Activated naive CD4-positive, alpha-beta T cell treated with anti-CD3 and anti-CD28 coated beads for 36 hours (primary cell): ENCODE measurements at places on chromosomes 13 and 19.

DNA sequence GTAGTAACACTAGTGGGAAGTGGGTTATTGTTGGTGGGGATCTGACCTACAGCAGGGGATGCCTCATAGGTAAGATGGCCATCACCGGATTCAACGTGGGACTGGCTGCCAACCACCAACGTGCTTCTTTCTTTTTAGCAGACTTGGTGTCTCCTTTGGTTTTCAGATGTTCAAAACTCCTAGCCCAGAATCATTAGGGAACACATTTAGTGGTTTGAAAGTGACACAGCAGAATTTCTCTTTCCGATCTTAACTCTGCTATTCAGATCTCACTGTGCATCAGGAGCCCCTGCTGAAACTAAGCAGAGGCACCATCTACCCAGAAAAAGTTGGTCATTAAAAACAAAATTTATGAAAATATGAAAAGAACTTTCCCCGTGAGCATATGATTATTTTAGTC, 36.7 kb upstream of the PCDH8 start:
- H3K4me3 ChIP-seq, result no peak overlapping the region
- H3K4me1 ChIP-seq, result no peaks in the 10 kb centered on the region
- H3K27me3 ChIP-seq, result peaks cover 9% of the 10 kb centered on the region
- H3K36me3 ChIP-seq, result no peaks in the 10 kb centered on the region
- no peak overlapping the region for H3K27ac ChIP-seq

DNA sequence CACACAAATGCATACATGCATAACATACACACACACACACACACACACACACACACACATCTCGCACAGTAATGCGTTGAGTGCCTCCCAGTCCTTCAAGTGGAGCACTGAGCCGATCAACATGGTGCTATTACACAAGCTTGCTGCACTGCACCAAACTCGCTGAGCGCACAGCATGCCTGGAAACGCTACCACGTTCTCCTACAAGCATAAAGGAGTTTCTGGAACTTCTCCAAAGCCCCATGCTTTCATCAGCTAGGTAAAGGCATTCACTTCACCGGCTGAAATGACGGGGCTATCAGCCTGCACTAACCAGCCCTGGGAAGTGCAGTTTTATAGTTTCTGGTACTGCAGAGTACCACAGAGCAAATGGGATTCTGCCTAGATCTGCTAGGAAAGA, 92.7 kb downstream of the FGF14 start:
- no peaks in the 10 kb centered on the region for H3K36me3 ChIP-seq
- no peak overlapping the region for H3K27ac ChIP-seq
- H3K27me3 ChIP-seq, result peaks cover 14% of the 10 kb centered on the region
- DNase-seq, result no peak
- peaks cover 2% of the 10 kb centered on the region for H3K4me1 ChIP-seq
- H3K4me3 ChIP-seq, result no peak overlapping the region

- H3K27me3 ChIP-seq, result no peaks in the 10 kb centered on the region
- no peak overlapping the region for H3K27ac ChIP-seq
- no peak for DNase-seq
- peaks cover 77% of the 10 kb centered on the region for H3K36me3 ChIP-seq
- no peaks in the 10 kb centered on the region for H3K4me1 ChIP-seq
- H3K4me3 ChIP-seq, result no peak overlapping the region
Measured at GRCh38 chr19:21109116-21109515, 27.1 kb downstream of the ZNF714 start.

GRCh38 chr19:40584007-40584406, 7.3 kb downstream of the SHKBP1 start:
- no peak for DNase-seq
- H3K27ac ChIP-seq, result no peak overlapping the region
- no peak overlapping the region for H3K4me3 ChIP-seq
- H3K27me3 ChIP-seq, result no peaks in the 10 kb centered on the region
- peaks cover 27% of the 10 kb centered on the region for H3K36me3 ChIP-seq
- H3K4me1 ChIP-seq, result peaks cover 6% of the 10 kb centered on the region

DNA sequence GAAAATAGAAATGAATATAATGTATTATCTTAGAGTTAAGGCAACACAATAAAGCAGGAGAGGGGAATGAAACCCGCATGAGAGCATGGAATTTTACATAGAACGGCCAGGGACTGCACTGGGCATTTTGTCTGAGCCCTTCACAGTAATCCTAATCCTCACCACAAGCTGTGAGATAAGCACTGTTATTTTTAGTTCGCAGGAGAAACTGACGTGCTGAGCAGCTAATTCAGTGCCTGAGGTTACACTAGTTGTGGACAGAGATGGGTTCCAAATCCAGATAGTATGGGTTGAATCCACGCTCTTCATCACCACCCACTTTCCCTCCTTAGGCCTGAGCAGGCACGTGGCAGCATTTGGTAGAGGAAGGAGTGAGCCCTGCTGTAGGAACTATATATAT, 24.8 kb upstream of the ZNF527 start:
- no peak overlapping the region for H3K27ac ChIP-seq
- H3K4me1 ChIP-seq, result no peaks in the 10 kb centered on the region
- peaks cover 78% of the 10 kb centered on the region for H3K36me3 ChIP-seq
- H3K4me3 ChIP-seq, result no peak overlapping the region
